ENCODE measurements at places on chromosomes 4 and X.
A peak's percentile ranks its signal among the peaks of the same experiment; 100 is the strongest.

DNA sequence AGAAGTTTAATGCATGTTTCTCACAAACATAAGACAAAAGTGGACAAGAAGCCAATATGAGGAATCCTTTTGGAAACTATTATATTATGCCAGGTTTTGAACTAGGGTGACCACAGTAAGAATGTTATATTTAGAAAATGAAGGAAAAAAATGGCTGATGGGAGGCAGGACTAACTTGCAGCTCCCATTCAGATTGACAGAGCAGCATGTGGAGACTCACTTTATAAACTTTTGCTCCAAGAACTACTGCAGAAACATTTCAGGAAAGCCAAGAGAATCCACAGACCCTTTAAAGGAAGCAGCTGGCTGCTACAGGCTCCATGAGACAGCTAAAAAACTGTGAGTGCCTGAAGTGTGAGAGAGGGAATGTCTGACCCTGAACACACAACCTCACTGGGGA, 738.6 kb upstream of the GRIA3 start:
- DNase-seq: no peak

DNA sequence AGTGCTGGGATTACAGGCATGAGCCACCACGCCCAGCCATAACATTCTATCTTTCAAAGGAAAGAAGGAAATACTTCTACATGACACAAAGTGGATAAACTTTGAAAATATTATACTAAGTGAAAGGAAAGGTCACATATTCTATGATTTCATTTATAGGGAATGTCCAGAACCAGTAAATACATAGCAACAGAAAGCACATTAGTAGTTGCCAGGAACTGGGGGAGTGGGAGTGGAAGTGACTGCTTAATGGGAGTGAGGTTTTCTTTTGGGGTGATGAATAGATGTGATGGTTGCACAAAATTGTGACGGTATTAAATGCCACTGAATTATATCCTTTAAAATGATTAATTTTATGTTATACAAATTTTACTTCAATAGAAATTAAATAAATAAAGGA, 95.7 kb upstream of the IL15 start:
- no peak for DNase-seq

DNA sequence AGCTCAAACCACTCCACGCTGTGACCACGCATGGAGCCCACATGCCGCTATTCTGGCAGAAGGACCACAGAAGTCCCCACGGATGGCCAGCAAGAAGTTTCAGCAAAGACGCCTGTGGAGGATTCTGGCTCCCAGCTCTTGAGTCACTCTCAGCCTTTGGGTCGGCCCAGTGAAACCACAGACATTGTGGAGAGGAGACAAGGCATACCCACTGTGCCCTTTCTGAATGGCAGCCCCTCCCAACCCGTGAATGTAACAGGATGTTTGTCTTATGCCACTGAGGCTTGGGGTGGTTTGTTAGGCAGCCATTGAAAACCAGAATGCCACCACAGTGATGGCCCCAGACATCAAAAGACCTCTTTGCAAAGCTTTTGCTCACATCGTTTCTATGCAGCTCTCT, 42.7 kb downstream of the ABLIM2 start:
- no peak for DNase-seq

- DNase-seq: peak; percentile 30
Measured at GRCh38 chr4:86508436-86508835, 85.7 kb upstream of the PTPN13 start.

GRCh38 chr4:140875746-140876452, 119.7 kb upstream of the TBC1D9 start:
- DNase-seq: no peak

DNA sequence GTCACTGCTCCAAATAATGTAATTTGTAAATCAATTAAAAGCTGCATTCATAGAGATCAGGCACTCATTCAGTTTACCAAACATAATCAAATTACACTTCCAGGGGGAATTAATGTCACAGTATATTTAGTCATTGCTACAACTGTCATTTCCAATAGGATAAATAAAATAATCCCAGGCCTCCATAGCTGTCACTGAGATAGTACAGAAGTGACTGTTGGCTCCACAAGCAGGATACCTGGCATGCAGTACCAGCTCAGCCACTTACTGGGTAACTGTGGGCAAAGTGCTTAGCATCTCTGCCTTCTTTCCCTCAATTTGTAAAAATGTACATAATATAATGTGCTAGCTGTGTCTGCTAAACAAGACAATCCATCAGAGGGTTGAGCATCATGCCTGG, 128.1 kb downstream of the CAMK2D start:
- no peak for DNase-seq

- no peak for DNase-seq
Measured at GRCh38 chr4:157315968-157316367, 95.4 kb downstream of the GRIA2 start.

Data from AG20443 (cell line).